Activated T-cell treated with anti-CD3 and anti-CD28 coated beads for 48 hours (primary cell): ENCODE measurements at places on chromosomes 3 and 15.

- no peak for DNase-seq
Measured at GRCh38 chr3:35744419-35744818, 105.1 kb downstream of the ARPP21 start.

DNA sequence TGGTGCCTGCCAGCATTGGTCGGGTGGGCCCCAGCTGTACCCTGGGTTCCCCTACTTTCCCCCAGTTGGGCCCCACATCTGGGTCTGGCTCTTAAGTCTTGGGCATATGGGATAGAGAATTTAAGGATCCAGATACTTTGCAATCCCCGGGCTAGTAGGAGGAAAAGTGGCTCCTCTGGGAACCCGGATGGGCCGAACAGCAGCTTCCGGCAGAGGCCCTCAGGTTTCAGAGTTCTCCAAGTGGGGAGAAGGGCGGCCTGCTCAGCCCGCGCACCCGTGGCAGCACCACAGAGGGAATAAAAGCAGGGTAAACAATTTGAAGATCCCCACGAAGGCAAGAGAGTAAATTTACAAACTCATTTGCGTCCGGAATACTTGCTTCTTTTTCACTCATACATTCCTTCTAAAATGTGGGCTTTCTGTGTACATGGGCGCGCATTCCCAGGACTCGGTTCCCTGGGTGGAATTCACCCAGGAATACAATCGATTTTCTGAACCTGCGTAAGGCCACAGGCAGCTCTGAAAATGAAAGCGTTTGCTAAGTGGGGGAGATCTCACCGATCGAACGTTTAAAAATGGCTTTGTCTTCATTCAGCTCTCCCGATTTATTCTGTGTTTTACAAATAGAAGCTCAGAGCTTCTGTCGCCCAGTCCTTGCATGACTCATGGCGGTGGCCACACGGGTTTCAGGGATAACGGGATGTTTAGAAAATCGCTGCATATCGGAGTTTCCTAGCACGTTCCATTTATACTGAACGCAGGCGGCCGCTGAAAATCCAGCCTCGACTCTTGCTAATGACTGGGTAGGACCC, 74.0 kb upstream of the POLG start:
- no peak for DNase-seq

DNA sequence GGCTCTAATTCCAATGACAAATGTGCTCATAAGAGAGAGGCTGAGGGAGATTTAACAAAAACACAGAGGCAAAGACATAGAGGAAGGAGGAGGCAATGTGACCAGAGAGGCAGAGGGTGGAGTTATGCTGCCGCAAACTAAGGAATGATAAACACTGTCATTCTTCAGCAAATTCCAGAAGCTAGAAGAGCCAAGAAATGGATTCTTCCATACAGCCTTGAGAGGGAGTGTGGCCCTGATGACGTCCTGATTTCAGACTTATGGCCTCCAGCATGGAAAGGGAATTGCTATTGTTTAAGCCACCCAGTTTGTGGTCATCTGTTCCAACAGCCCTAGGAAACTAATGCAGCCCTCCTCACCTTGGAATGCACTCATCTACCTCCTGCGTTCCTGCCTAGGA, 30.5 kb downstream of the CD47 start:
- DNase-seq, result no peak

- no peak for DNase-seq
Measured at GRCh38 chr3:116473602-116474001, 28.3 kb upstream of the LSAMP start.

- peak; percentile 37 for DNase-seq
Measured at GRCh38 chr3:129343643-129344360, 65.1 kb downstream of the HMCES start.

GRCh38 chr3:94115482-94115881, 52.6 kb downstream of the NSUN3 start:
- DNase-seq, result no peak

DNA sequence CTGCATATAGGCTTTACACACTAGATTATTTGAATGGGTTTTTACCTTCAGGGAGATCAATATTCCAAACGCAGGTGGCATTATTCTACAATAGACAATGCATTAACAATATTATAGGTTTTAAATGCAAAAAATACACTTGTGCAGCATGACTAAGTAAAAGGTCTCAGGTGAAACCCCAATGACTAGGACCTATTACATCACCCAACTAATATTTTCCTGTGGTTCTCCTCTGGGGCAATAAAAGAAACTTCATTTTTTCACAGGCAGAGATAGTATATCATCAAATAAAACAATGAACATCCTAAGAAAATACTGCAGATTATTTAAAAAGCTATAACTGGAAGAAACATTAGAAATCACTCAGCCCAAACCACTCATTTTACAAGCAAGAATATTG, 375.3 kb downstream of the ROBO1 start:
- DNase-seq, result no peak
